T-helper 1 cell (primary cell): ENCODE measurements at places on chromosomes 6 and 20.

GRCh38 chr20:14777591-14777990 is 440.2 kb upstream of the FLRT3 start:
- no peak for DNase-seq

DNA sequence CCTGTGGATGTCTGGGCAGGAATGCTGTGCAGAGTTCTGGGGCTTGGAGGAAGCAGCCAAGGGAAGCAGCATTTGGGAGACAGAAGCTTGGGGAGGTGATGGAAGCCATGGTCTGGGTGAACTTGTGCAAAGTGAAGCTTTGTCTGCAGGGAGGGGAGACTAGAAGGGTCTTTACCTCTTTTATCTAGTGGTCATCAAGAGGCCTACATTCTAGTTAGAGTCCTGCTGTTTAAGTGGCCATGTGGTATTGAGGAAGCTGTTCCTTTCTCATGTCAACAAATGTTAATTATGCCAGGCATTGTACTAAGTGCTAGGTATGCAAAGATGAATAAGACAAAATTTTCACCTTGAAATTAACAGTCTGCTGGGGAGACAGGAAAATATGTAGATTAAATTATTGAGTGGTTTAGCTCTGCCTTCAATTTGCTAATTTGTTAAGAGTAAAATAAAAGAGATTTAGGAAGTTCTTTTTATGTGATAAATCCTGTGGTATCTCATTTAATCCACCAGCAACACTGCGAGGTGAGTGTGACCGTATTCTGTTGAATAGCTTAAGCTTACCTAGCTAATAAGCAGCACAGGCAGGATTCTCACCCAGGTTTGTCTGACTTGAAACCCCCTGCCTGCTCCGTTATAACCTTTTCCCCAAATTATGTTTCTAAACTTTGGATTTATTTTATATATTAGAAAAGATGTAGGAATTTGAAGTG is 43.1 kb downstream of the ARID1B start:
- no peak for DNase-seq

- DNase-seq = no peak
Measured at GRCh38 chr6:99119109-99120031, 171.6 kb upstream of the FBXL4 start.

DNA sequence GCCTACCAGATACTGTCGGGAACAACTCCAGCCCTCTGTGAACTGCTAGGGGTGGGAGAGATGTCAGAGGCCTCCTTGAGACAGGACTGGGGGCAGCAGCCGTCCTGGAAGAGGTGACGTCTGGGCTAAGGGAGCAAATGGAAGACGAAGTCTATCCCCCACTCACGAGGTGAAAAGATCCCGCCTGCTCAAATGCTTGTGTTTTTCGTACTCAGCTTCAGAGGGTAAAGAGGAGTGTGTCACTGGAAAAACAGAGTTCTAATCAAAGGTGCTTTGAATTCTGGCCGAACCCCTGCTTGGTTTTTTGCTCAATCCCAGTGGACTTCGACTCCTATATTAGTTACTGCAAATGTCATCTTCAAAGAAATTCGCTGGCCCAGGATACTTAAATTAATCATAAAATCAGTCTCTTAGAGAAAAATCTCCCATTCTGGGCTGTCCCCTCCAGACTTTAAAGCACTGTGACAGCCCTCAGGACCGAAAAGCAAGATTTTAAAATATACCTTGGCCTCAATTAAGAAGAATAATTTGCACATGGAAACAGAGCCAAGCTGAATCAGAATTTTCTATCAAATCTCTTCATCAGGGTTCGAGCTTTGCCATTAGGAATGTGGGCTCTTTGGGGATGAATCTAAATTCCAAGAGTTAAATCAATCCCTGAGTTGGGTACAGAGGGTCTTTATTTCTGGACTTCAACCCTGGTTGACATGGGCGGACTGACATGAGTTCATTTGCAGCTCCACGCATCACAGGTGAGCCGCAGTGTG is 61.8 kb upstream of the AFDN start:
- DNase-seq = no peak

GRCh38 chr6:41784581-41785171 is 2.8 kb upstream of the TOMM6 start:
- no peak for DNase-seq

- no peak for DNase-seq
Measured at GRCh38 chr6:71224011-71224410, 64.6 kb upstream of the OGFRL1 start.

DNA sequence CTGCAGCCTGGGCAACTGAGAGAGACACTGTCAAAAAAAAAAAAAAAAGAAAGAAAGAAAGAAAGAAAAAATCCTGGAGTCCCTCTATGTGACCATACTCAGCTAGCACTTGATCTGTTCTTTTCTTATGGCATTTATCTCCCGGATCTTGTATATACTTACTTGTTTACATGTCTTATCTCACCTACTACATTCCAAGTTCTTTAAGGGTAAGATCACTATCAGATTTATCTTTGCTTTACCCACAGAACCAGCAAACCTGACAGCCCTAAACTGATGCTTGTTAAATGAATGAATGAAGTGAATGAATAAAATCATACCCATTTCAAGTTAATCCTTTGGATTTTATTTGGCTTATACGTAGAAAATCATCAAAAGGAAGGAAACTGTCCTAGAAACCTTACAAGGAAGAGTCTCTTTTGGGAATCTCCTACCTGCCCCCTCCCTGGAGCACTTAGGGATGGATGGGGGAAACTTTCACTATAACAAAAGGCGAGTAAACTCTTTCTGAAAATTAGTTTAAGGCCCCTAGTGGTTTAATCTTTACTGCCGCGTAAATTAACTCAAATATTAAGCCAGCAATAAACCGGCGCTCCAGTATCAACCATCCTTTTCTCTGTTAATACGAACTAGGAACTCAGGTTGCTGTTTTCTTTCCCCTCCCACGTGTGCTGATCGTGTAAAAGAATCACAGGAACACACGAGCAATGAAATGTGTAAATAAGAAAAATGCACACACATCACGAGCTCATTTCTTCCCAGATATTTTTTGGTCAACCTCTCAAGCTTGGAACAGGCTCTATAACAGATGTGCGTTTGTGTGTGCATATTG is 1.3 kb upstream of the UTRN start:
- no peak for DNase-seq

- no peak for DNase-seq
Measured at GRCh38 chr20:24227600-24227999, 239.0 kb upstream of the GGTLC1 start.
